ENCODE measurements at places on chromosomes 3 and 15.

DNA sequence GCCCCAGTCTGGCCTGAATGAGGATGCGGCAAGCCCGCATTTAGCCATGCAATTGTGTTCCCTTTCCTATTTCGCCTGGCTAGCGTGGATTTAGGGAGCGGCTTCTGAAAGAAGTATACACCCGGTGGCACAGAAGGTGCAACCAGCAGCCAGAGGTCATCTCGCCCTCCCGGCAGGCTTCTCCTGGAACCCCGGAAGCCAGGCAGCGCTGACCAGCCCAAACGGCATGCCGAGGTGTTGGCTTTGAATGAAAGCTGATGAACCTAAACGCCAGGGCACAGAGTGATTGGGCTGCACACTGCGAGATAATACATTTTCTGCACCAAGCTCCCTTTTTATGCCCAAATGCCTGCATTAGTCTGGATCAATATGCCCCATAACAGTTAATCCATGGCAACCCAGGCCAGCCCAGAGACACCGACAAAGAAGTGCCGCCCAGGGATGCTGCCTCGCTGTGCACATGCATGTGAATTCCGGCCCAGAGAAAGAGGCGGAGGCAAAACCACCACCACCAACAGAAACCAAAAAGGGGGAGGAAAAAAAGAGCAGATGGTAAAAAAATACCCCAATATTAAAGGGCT is 1.4 kb downstream of the SRGAP3 start:
- DNase-seq: no peak

DNA sequence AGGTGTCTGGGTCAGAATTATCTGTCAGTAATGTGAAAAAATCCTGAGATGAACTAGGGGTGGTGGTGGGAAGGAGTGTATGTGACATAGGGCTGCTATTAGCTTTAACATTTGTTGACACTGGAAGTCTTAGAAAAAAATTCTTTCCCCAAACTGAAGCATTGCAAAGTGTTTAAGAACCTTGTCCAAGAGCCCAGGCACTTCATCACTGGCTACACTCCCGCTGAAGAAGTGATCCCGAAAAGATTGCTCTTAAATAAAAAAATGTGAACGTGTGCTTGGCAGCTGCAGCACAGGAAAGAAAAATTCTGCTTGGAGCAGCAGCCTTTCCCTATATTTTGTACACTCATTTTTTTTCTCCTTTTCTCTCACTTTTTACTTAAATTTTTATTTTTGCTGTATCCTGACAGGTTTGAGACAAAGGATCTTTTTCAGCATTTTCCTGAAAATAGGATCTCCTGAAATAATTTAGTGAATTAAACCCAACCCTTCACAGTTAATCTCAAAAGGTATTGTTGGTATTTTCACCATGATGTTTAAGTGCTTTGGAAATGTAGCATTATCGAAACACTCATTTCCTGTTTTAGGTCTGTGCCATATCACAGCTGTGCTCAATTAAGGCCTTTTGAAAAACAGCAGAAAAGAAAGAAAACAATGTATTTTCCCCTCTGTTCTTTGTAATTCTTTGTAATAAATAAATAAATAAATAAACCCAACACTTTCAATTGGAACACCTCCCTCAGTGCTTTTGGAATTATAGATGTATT is 477.6 kb downstream of the ZNF385D start:
- no peak for DNase-seq

GRCh38 chr3:192855434-192855833 is 62.2 kb downstream of the MB21D2 start:
- DNase-seq: no peak

- no peak for DNase-seq
These were observed 216.1 kb downstream of the MTHFS start for GRCh38 chr15:79680720-79681119.

DNA sequence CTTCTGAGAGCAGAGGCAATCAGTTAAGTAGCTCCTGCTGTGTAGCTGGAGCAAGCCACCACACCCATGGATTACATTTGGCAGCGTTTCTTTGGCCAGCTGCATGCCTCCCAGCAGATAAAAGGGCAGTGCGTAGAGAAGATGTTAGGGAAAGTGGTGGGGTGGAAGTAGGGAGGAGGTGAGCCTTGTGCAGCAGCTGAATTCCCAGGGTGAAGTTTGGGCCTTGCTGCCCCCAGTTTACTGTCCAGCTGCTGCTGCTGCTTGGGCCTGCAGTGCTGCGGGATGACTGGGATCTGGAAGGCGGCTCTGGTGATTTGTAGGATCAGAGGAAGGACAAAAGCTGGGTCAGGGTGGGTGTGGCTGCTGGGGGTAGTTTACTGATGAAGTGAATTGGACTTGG is 318.7 kb upstream of the C2CD4B start:
- DNase-seq: peak; percentile 64

DNA sequence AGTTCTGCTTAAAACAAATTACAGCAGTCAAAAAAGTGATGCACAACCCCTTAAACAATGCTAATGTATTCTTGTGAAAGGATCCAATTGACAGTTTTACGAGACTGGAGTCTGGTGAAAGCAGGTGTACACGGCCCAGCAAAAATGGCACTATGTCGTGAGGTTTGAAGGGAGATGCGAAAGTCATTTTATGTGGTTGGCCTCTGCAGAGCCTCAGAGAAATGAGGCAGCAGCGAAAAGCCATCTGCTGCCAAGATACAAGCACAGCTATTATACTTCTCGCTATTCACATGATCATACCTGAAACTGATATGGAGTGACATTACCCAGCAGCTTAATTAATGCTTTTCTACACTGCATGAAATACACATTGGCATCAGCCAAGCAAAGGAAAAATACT is 36.4 kb downstream of the MECOM start:
- DNase-seq: no peak

DNA sequence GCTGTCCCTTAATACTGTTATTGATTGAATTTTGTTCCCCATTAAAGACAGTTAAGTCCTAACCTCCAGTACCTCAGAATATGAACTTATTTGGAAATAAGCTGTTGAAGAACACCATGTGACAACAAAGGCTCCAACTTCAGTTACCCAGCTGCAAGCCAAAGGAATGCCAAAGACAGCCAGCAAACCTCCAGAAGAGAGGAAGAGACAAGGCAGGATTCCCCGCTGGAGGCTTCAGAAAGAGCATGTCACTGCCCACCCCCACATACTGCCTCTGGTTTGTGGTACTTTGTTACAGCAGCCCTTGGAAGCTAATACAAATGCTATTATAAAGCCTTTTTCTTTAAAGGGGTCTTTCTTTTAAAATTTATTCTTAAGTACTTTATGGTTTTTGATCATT is 18.4 kb upstream of the NEK10 start:
- DNase-seq: no peak

- no peak for DNase-seq
These were observed 667.1 kb downstream of the NAALADL2 start for GRCh38 chr3:175526191-175526590.

Measured in hematopoietic multipotent progenitor cell treated with erythropoietin and hydrocortisone succinate and interleukin-3 and kit ligand, for 17 days (in vitro differentiated cells).